ENCODE measurements at places on chromosomes 1 and 21.

DNA sequence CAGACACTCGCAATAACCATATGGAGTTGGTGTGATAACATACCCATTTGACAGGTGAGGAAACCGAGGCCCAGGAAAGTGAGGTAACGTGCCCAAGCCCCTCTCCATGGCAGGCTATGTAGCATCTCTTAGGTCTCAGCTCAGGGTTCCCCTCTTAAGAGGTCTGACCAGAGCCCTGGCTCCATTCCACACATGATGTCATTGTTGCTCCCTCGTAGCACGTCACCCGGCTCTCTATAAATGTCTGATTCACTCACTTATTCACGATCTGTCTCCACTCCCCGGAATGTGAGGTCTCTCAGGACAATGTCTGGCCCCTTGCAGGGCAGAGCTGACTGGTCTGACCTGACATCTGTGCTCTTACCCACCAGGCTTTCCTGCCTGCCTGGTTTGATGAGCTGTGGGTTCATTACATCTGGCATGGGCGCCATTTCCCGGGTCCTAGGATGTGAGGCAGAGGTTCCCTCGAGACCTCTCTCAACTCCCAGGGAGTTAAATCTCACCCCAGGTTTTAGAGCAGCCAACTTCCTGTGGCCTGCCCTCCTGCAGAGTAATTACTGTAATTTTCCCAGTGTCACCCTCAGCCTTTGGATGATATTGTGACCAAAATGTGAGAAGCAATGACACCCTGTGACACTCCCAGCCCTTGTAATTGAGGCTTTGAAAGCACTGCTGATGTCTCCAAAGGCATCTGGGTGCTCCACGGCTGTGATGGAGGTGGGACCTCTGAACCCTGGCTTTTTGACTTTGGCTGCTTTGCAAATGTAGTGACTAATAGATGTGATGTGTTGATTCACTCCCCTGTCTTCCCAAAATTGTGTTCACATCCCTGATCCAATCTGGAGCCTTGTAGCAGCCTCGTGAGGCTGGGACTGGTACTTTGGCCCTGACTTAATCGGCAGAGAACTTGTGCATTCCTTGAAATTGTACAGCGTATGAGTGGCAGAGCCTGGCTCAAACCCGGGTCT lies 10.6 kb downstream of the ACTL8 start:
- no peak for DNase-seq

DNA sequence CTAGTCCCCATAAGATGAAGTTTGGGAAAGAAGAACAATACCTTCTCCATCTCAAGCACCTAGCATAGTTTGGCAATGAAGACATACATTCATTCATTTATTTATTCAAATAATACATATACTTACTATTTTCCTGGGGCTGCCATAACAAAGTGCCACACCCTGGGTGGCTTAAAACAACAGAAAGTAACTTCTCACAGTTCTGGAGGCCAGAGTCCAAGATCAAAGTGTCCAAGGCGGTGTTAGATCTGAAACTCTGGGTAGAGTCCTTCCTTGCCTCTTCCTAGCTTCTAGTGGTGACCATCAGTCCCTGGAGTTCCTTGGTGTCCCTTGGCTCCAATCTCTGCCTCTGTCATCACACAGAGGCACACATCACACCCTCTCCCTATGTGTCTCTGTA lies 112.1 kb upstream of the IGSF21 start:
- no peak for DNase-seq

- DNase-seq: no peak
These were observed 2.2 kb downstream of the CAMK1G start for GRCh38 chr1:209585672-209586071.

DNA sequence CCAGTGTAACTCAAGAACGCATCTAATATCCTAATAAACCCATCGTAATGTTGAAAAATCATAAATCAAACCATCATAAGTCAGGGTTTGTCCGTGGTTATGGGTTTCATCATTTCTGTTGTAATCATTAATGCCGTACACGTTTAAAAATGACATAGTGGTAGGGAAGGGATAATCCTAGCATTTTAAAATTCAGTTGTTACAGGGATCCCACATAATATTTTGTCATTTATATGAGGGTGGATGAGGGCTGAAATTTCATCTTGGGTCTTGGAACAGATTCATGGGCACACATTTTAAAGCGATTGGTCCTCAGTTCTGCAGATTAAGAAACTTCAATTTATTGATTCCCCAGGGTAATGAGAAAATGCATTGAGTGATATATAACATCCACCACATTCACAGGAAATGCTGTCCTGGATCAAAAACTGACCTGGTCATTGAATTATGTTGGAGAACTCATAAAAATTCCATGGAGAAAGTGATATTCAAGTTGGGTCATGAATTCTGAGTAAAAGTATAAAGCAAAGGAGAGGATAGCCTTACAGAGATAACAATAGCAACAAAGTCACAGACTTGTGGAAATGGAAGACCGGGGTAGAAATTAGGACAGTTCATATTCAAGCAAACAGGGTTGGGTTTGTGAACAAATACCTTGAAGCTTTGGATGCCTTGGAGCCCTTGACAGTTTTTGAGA lies 1527.3 kb upstream of the TPTE start:
- no peak for DNase-seq

GRCh38 chr1:70627910-70628309 lies 216.8 kb downstream of the CTH start:
- DNase-seq: no peak

GRCh38 chr1:228190182-228190581 lies 17.7 kb upstream of the OBSCN start:
- no peak for DNase-seq

- no peak for DNase-seq
These were observed 71.0 kb downstream of the ACTL8 start for GRCh38 chr1:17826165-17826488.

DNA sequence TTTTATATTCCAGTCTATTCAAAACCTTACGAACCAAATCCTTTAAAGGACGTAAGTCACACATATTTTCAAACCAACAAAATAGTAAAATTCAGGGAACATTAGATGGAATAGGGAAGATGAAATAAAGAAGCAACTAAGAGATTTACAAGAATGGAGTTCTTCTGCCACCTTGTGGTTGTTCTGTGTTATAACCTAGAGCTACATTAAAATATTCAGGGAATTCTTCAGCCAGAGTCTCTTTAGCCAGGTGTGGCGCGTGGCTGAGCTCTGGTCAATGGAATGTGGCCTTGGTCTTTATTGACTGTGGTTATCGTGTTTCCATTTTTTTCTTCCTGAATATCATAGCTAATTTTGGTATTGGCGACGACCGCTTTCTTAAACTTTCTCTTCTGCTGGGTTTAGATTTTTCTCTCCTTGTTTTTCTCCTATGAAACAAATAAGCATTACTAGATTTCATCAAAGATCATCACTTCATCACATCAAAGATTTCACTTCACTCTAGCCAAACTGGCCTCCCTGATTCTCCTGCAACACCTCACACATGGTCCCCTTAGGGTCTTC lies 221.3 kb downstream of the MRPL39 start:
- DNase-seq: peak; percentile 68

DNA sequence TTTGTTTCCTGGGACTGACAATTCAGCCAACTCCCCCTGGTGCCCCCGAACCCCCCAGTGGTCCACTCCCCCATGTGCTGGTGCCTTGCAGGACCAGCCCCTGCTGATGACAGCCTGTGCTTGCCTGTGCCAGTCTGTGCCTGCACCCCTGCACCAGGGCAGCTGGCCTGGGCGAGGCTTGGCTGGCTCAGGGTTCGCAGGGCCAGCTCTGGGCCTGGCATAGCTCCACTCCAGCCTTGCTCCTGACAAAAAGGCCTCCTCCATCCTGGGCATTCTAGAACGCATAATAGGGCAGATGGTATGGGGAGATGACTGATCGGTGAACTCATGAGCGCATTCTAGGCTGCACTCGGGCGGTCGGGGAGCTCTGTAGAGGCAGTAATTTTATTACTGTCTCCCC lies 5.4 kb downstream of the CNTN2 start:
- no peak for DNase-seq

DNA sequence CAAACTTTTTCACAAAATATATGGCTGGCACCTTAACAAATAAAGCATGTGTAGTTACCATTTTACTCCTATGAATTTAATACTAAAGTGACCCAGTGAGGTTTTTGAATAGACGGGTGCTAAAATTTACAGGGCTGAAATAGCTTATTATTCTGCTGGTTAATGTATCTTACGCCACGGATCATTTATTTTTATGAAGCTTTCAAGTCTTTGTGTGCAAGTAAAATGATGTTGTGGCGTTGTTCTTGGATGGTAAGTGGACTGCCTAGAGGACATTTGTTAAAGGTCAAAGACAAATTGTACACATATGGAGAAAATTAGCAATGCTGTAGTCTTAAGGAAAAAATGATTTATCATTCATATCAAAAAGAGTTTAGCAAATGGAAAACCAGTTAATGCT lies 22.8 kb downstream of the INSL5 start:
- DNase-seq: no peak

DNA sequence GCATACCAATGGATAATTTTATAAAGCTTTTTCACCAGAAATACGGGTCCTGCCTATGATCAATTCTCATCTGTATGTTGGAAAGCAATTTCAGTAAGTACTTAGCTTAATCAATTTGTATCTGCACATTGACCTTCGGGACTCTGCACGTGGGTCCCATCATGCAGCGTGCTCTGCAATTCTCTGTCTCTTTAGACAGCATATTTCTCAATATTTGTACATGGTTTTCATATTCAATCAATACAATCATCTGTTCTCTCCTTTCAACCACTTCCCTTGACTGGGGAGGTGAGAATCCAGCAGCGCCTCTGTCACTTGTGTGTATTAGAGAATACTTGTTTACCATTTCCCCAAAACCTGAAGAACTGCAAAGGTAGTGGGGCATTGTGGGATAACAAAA lies 220.5 kb downstream of the TNR start:
- DNase-seq: no peak

DNA sequence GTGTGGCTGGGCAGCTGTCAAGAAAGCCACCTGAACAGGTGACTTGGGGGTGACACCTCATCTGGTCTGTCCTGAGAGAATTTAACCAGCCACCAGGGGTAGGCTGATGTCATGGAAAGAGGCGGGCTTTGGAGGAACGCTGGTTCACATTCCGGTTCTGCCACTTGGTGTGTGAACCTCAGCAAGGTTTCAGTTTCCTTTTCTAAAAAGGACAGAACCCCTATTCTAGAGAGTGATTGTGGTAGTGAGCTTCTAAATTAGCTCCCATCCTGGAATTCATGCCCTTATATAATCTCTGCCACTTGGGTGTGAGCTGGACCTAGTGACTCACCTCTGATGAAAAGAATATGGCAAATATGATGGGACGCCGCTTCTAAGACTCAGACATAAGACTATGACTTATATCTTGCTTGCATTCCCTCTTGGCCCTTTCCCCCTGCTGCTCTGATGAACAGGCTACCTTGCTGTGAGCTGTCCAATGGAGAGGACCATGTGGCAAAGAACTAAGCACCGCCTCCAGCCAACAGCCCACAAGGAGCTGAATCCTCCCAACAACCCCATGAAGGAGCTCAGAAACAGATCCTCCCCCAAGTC lies 332.1 kb downstream of the RRAGC start:
- no peak for DNase-seq

DNA sequence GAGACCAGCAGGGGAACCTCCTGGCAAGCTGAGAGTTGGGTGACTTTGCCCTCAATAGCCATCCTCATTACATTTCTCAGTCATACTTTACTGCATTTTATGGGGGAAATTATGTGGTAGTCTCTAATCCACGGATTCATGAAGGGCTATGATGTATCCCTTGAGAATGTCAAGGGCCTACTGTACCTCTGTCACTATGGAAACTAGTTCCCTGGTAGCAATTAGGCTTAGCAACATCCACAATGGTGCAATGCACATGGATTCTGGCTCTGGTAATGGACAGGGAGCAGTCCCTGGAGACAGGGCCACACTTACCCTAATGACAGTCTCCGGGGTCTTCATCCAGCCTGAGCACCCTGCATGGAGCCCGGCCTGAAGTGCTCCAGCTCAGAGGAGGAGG lies 26.5 kb downstream of the LRRN2 start:
- no peak for DNase-seq

DNA sequence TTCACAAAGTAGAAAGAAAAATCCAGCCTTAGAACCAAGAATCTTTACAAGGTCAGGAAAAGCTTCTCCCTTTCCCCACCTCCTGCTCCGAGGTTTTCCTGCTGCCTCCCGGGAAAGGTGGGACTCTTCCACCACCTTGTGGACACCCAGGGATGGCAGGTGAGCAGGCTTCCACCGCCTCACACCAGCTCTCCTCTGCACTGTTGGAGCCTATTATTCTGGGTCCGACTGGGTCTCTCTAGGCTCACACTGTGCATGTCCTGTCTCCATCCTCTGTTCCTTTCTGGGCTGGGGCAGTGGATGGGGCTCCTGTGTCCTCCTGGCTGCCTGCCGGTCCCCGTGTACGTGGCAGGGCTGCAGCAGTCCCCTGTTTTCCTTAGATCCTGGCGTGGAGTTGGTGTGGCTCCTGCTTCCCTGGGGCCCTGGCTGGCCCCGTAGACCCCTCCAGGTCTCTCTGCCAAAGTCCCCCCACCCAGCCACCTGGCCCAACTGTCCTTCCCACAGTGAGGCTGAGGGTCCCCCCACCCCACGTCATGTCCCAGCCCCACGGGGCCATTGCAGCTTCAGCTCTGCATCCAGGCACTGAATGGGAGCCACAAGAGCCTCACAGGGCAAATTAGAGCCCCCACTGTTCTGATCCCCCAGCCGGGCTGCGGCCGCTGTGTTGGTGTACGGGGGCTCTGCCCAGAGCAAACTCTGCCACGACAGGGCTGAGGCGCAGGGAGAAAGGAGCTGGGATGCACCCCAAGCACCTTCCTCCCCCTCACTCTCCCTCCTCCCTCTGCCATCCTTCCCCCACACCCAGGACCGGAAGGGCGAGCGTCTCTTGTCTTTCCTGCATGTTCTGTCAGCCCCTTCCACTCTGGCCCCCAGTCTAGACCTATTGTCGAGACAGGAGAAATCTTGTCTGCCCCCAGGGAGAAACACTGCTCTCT lies 3.3 kb upstream of the SLC45A1 start:
- DNase-seq: peak; percentile 17

DNA sequence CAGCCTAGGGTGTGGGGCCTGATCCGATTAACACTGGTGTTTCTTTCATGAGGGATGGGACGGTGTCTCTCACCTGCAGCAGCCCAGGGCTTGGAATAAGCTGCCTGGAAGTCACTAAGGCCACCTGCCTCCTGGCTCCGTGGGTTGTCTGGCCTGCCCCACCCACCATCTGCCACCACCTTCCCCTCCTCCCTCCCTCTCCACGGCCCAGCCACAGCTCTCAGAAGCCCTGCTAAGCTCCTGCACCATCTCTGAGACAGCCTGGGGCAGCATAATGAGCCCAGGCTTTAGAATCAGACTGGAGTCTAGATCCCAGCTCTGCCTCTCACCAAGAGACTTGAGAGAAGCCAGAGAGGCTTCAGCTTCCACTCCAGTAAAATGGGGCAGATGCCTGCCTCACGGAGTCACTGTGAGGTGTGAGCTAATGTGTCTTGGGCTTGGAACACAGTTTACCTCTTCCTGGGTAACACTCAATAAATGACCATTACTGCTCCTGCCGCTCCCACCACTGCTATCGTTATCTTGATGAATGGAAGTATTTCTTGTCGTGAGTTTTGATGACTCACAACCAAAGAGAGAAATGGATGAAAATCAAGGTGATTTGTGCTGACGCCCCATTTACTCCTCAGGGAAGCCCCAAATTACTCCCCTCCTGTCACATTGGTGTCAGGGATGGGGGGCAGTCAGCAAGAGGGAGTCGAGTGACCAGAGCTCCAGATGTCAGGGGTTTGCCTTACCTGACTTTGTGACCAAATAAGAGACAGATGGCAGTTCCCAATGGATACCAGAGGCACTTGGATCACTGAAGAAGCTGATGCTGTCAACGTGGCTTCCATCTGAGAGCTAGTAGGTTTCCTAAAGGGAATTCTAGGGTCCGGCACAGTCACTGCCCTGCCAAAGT lies 23.5 kb upstream of the C1QA start:
- no peak for DNase-seq

- DNase-seq: no peak
These were observed 13.6 kb upstream of the AGMAT start for GRCh38 chr1:15598436-15598835.
